DMS53 (cell line): ENCODE measurements at places on chromosomes 3 and 15.

DNA sequence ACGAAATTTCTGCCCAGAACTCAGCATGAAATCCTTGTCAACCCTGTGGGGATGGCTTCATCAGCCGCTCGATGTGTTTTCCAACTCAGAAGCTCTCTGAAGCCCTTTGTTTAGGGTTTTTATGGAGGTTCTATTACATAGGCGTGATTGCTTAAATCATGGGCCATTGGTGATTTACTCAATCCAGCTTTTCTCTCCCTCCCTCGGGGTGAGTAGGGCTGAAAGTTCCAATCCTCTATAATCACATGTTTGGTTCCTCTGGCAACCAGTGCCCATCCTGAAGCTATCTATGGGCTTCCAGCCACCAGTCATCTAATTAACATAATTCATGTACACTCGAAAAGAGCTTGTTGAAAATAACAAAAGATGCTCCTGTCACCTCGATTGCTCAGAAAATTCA lies 51.6 kb downstream of the GATM start:
- no peak for DNase-seq

DNA sequence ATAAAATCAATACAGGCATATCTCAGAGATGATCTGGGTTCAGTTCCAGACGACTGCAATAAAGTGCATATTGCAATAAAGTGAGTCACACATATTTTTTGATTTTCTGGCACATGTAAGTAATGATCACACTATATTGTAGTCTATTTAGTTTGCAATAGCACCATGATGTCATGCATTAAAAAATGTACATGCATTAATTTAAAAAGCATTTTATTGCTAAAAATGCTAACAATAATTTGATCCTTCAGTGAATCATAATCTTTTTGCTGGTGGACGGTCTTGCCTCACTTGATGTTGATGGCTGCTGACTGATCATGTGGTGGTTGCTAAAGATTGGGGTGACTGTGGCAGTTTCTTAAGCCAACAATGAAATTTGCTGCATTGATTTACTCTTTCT lies 511.1 kb downstream of the OTOL1 start:
- DNase-seq: no peak

GRCh38 chr3:146313031-146313745 lies 62.3 kb upstream of the PLSCR4 start:
- DNase-seq: no peak

DNA sequence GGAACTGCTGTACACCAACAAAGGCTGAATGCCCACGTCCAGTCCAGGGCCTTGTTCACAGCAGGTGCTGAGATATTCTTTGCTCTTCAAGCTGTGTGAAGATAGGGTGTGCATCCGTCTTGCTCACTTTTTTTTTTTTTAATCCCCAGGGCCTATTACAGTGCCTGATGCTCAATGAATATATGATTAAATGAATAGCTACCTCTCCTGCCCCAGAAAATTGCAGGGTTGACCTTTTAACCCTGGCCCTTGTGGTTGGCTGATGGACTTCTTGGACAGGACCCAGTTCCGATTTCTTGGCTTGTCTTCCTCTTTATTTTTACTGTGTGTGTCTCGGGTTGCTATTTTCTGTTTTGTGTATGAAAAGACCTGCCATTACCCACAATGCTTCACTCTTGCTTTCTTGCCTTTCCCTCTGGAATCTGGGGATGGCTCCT lies 2.9 kb upstream of the FYTTD1 start:
- DNase-seq: no peak

GRCh38 chr3:13497386-13497785 lies 17.3 kb downstream of the HDAC11 start:
- DNase-seq: no peak

GRCh38 chr3:47645551-47645950 lies 66.9 kb upstream of the CSPG5 start:
- DNase-seq: no peak

DNA sequence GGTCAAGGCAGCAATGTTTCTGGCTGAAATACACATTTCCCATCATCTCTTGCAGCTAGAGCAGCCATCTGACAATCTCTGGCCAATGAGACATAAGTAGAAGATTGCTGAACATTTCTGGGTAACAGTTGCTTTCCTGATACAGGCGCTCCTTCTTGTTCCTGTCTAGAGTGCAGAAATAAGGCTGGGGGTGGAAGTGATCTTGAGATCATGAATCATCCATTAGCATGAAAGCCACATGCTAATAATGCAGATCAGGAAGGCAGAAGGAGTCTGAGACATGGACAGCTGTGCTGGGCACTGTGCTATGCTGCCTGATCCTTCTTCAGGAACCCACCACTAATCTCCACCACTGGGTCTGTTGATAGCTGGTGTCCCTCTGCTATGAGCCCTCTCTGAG lies 14.8 kb upstream of the TMEM108 start:
- DNase-seq: no peak
